Activated CD4-positive, alpha-beta T cell treated with anti-CD3 and anti-CD28 coated beads, Interleukin-2, amount 50 U/mL, for 24 hours (primary cell): ENCODE measurements at places on chromosomes 1 and 21.

- DNase-seq = no peak
Measured at GRCh38 chr1:176791906-176792305, 328.9 kb downstream of the PAPPA2 start.

GRCh38 chr1:48120621-48121020 is 101.9 kb upstream of the SLC5A9 start:
- DNase-seq = no peak

DNA sequence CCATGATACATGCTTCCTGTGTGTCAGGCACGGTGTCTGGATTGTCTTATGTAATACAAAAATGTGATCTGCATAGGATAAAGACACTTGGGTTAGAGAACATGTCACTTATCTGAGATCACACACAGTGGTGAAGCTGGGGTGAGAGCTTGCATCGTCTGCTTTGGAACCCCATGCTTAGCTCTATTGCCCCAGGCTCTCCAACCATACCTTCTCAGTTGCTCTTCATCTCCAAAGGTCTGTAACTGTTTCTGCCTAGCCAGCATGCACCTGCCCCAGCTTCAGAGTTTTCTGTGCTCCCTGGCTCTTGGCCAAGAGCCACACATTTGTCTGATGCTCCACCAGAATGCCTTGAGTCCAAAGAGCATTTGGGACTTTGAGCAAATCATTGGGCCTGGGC is 93.9 kb upstream of the COG2 start:
- no peak for DNase-seq

DNA sequence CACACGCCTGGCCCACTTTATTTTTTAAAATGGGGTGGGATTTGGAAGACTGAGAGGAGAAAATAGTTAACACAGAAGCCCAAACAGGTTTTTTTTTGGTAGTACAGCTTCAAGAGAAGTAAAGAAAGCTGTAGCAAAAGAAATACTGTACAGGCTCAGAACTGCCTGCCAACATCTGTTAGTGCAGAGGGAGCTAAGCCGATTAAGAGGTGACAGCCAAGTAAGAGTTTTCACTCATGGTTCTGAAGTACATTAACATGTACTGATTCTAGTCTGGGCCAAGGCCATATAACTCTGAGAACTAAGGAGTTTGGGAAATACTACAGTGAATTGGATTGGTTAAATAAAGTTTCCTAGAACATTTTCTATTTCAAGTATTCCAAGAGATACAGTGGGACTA is 51.6 kb downstream of the EIF2B3 start:
- DNase-seq = no peak

GRCh38 chr1:60283690-60284089 is 210.1 kb upstream of the C1orf87 start:
- no peak for DNase-seq

DNA sequence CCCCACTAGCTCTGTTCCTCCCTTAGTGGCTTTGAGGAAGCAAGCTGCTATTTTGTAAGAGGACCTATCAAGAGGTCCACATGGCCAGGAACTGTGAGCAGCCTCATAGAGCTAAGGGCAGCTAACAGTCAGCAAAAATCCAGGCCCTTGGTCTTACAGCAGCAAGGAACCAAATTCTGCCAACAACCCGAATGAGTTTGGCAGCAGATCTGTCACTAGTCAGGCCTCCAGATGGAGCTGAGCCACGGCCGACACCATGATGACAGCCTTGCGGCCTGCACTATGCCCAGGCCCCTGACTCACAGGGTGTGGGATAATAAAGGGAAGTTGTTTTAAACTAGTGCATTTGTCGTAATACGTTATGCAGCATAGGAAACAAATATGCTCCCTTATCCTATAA is 28.0 kb upstream of the H3-3A start:
- no peak for DNase-seq

DNA sequence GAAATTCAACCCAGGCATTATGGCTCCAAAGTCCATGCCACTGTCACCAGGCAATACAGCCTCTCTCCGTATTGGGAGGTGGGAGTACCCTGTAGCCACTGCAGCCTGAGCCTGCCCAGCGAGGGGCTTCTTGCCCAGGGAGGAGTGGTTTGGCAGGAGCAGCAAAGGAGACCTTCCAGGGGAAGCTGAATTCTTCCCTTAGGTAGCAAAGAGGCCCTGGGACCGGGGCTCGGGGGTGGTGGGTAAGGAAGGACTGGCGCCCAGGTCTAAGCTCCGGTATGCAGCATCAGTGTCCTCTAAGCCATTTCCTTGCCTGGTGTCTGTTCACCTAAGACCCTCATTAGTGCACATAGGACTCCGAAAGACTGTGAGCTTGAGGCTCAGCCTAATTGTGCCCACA is 17.0 kb downstream of the TNNT2 start:
- no peak for DNase-seq

- no peak for DNase-seq
Measured at GRCh38 chr1:52306227-52307006, 59.6 kb downstream of the CC2D1B start.

GRCh38 chr1:172959571-172959970 is 91.2 kb downstream of the TNFSF18 start:
- DNase-seq = no peak

- no peak for DNase-seq
Measured at GRCh38 chr1:212470059-212470458, 37.3 kb downstream of the NENF start.

- no peak for DNase-seq
Measured at GRCh38 chr1:91791103-91791502, 94.8 kb downstream of the TGFBR3 start.

GRCh38 chr1:194394676-194395075 is 1208.3 kb upstream of the B3GALT2 start:
- no peak for DNase-seq

DNA sequence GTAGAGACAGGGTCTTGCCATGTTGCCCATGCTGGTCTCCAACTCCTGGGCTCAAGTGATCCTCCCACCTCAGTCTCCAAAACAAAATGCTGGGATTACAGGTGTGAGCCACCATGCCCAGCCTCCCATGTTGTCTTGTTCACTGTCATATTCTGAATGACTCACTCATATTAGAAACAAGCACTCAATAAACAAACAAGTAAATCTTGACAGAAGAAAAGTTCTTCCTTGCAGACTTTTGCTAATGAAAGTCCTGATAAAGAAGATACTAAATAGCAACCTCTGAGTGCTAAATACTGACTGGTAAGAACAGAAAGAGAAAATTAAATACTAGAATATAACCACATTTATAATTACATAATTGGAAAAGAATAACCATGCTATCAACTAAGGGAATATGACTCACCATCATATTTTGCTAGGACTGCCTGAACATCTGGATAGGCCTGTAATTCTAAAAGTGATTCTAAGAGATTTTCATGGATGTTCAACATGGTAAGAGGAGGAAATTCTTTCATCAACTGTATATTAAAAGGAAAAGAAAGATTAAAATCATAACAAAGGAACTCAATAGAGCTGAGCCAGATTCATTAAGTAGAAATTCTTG is 37.3 kb downstream of the ST7L start:
- DNase-seq = no peak

- DNase-seq = no peak
Measured at GRCh38 chr1:236072001-236072400, 7.1 kb upstream of the NID1 start.

DNA sequence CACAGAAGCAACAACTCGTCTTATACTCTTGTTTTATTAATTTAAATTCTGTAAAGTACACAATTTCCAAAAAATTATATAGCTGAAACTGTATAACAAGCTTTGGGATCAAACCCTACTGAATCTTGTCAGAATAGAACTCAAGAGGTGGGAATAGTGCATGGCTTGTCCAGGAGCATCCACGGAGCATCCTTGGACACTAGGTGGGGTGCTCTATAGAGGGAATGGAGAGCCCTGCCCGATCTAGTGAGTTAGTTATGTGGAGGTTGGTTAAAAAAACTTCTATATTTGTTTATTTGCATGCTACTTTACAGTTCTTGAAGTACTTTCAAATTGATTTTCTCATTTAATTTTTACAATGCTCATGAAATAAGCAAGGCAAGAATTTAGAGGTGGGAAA is 28.3 kb downstream of the ROR1 start:
- DNase-seq = no peak

- DNase-seq = no peak
Measured at GRCh38 chr21:41435706-41436105, 9.7 kb downstream of the MX1 start.

DNA sequence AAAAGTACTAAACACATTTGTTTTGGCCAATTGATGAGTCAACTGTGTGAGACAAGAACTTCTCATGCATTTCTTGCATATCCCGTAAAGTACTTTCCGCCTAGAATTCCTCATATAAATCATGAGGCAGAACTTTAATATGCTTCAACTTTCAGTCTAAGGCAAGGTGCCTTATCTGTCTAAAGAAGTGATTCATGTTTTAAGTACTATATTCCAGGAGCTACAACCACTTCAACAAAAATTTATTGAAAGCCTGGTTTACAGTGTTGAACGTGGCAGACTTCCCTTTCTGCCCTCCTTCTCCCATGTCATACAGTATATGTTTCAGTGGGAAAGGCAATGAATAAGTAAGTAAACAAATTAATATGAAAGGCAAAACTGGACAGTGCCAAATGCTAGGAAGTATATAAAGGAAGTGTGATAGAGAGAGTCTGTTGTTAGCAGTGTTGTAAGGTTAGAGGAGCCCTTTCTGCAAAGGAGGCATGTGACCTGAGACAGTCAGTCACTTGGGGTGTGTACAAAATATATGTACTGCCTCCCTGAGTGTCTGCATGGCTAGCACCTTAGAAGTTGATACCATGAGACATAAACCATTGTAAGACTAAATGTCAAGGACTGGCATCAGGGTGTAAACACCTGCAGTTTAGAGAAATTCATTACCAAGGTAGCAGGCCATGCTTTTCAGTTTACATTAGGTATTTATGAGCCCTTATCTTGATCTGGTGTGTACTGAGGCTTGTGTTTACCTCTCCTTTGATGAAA is 362.2 kb downstream of the SRGAP2C start:
- no peak for DNase-seq

- no peak for DNase-seq
Measured at GRCh38 chr1:88917321-88918025, 26.1 kb upstream of the GTF2B start.

DNA sequence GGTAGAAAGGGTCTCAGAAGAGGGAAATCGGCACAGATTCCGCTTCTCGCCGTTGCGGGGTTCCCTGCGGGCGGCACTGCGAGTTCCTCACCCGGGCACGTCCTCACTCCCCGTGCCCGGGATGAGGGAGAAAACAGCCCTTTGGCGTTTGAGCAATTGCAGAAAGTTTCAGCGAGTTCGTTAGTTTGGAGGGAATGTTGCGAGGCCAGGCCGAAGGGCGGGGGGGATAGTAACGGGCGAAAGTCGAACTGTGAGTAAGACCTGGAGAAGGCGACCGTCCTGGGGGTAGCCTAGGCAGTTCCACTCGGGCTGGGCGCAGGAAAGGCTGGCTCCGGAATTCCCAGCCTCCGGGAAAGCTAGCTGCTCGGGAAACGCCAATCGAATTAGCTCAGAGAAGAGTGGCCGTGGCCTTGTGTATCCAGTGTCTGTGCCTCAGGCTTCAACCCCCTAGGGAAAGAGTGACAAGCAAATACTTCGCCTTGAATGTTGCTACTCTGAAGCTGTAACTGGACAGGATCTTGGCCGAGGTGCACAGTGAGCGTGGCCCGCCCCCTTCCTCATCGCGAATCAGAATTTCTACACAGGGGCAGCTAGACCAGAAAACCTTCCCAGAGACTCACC is 787 bp downstream of the PTGFR start:
- DNase-seq = no peak

GRCh38 chr1:214927796-214928195 is 154.7 kb upstream of the KCNK2 start:
- no peak for DNase-seq

- no peak for DNase-seq
Measured at GRCh38 chr1:208006258-208006920, 95.5 kb upstream of the CD34 start.

- no peak for DNase-seq
Measured at GRCh38 chr1:204872262-204872881, 1.7 kb downstream of the NFASC start.

- no peak for DNase-seq
Measured at GRCh38 chr1:2083666-2084065, 33.5 kb downstream of the PRKCZ start.

DNA sequence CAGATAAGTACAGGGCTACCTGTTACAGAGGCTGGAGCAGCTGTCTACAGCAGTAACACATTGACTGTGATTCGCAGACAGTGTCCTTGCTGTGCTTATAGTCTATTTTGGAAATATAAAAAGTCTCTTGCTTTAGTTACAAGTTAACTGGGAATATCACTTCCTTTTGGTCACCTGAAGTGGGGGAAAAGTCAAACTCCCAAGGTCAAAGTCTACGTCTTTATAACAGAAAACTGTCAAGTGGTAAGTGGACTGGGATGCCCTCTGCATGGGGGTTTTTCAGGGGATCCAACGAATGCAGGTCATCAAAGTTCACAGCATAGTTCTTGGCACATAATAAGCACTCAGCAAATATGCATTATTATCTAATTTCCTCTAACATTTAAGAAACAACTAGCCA is 55.4 kb downstream of the FAM78B start:
- no peak for DNase-seq

GRCh38 chr21:41240040-41240439 is 72.1 kb downstream of the BACE2 start:
- no peak for DNase-seq

DNA sequence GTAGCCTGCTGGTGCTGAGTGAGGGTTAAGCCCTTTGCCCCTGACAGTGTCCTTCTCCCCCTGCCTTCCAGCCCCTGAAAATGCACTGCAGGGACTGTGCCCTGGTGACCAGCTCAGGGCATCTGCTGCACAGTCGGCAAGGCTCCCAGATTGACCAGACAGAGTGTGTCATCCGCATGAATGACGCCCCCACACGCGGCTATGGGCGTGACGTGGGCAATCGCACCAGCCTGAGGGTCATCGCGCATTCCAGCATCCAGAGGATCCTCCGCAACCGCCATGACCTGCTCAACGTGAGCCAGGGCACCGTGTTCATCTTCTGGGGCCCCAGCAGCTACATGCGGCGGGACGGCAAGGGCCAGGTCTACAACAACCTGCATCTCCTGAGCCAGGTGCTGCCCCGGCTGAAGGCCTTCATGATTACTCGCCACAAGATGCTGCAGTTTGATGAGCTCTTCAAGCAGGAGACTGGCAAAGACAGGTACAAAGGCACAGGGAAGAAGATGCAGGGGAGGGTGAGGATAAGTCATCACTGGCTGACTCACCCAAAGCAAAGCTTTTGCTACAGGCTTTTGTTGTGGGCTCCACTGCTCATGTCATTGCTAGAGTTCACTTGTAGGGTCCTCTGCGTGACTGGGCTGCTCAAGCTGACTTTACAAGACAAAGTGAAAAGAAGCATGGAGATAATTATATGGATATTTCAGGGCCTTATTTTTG is 174.9 kb downstream of the PIGK start:
- DNase-seq = no peak

DNA sequence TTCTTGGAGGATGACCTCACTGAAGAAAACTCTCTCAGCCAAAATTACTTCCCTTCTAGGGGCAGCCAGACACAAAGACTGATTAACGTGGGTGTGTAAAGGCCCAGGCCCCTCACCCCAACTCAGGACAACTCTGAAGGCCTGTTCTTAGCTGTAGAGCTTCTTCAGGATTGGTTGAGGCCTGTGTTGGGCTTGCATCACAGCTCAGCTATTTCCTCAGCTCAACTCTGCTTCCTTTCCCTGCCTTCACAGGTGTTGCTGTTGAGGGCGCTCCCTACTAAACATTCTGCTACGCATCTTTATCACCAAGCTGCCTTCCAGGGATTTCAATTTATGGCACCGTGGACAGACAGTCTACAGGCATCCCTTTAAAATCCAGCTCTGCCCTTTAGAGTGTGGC is 36.8 kb downstream of the MAB21L3 start:
- no peak for DNase-seq
